Esophagus squamous epithelium (tissue), 5 donors: ENCODE measurements at places on chromosomes 7 and 10.

- DNase-seq, result no peak
Measured at GRCh38 chr7:137579913-137580640, 236.5 kb upstream of the PTN start.

- DNase-seq, result no peak
Measured at GRCh38 chr7:77327067-77327931, 88.8 kb downstream of the GSAP start.

DNA sequence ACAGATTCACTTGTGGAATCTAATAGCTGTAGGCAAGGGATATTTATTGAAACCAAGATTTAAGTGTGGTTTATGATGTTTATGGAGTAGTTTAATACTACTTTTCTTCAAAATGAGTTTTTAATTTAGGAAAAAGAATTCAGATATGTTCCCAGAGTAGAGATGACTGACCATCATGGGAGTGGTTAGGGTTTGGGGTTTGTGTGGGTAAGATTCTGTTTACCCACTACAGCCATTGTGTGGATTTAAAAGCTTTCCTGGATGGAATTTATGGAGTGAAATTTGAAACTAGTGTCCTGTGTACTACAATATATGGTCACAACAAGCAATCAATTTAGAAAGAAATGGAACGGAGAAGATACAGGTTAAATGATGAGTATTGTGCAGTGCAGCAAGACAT lies 453.5 kb downstream of the AUTS2 start:
- no peak for DNase-seq

- DNase-seq, result no peak
Measured at GRCh38 chr10:62534031-62534430, 159.9 kb downstream of the ZNF365 start.

DNA sequence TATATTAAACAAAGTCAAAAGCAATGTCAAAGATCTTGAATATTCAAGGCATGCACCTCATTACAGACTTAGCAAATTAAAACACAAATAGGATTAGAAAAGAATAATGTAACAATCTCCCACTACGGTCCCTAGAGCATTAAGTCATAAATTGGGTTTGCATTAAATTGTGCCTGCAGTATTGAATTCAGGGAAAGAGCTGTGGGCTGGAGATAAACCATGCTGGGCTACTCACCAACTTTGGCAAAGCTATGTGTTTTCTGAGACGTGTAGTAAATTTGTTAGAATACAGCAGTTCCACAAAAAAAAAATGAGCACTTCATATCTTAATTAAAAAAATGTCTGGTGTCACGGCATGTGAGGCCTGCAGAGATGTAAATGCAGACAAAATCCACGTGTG lies 241.6 kb downstream of the SNX10 start:
- no peak for DNase-seq

GRCh38 chr10:69646185-69647060 lies 16.4 kb downstream of the FAM241B start:
- no peak for DNase-seq

GRCh38 chr10:75236178-75236825 lies 545 bp upstream of the COMTD1 start:
- no peak for DNase-seq

DNA sequence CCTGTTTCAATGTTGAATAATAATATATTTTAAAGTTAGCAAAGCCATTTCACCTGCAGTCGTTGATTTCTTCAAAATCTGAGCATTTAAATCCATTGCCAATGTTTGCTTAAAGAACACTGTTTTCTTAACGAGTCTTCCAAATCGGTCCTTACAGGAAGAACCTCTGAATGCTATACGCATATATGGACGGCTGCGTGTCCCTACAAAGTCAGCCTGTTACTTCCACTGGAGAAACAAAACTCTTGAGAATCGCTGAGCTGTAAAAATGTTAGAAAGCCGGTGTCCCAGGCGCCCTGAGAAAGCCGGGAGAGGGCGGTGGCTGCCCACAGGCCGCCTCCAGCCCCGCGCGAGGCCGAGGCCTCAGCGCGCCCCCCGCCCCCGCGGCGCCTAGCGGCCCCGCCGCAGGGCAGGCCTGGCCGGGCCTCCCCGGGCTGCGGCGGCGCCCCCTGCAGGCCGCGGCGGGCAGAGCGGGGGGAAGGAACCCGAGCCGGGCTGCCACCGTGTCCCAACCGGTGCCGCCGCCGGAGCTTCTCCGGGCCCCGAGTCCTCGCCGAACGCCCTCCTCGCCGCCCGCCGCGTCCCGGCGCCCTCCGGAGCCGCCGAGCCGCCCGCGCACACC lies at the start of gene FHIP2A:
Gene FHIP2A (plus strand): TSS at position 488 of the 622 bp plus-strand sequence. CDS start 299 bp downstream, outside the sequence.
- DNase-seq, result peak; percentile 6

DNA sequence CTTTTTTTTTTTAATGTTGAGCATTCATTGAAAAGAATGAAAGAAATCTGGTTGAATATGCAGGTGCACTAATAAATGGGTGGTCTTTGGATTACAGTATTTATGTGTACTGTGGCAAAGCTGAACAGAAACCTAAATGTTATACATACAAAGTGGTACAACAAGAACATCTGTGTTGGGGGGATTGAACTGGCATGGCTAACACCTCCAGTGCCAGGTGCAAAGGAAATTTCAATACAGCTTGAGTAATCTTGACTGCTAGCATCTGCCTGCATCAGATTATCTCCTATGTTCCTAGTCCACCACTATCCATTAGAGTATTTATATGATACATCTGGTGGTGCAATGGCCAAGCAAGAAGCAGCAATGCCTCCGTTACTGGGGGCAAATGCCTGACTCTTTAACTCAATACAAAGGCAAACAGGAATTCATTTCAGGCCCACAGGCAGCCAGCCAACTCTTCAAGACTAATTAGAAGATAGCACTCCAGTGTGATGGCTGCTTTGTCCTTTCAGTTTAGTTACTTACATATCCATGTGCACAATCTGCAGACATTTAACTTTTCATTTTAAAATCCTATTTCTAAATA lies 220.5 kb upstream of the ETV1 start:
- no peak for DNase-seq

GRCh38 chr7:113054938-113055337 lies 31.7 kb downstream of the GPR85 start:
- no peak for DNase-seq

DNA sequence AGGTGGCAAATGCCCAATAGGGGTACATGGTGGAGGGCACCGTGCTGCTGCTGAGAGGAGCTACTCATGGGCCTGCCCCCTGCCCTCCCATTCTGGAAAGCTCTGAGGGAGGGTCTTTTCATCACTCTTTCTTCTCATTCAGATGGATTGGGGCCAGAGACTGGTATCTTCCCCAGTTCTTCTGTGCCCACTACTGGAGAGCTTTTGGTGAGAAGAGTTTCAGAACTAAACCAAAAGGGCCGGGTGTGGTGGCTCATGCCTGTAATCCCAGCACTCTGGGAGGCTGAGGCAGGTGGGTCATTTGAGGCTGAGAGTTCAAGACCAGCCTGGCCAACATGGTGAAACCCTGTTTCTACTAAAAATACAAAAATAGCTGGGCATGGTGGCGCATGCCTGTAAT lies 12.5 kb downstream of the ADRA2A start:
- DNase-seq, result no peak

- no peak for DNase-seq
Measured at GRCh38 chr10:31000867-31001266, 30.8 kb downstream of the ZNF438 start.

- DNase-seq, result no peak
Measured at GRCh38 chr7:157523766-157524421, 187.1 kb downstream of the DNAJB6 start.

GRCh38 chr7:105319578-105319977 lies 69.1 kb downstream of the SRPK2 start:
- no peak for DNase-seq

DNA sequence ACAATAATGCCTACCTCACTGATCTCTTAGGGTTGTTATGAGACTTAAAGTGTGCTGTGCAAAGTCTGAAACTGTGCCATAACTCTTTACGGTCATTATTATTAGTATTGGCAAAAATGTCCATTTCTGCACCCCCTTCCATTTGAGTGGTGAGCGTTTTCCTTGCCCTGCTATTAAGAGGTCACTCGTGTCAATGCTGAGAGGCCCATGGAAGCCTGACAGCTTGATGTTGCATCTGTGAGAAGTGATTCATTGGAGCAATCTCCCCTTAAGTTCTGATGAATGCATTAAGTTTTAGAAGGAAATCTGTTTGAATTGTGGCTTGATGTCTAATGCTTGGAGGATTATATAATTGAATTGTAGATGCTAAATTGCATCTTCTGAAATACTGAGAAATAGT lies 253.3 kb downstream of the FRMD4A start:
- DNase-seq, result no peak

DNA sequence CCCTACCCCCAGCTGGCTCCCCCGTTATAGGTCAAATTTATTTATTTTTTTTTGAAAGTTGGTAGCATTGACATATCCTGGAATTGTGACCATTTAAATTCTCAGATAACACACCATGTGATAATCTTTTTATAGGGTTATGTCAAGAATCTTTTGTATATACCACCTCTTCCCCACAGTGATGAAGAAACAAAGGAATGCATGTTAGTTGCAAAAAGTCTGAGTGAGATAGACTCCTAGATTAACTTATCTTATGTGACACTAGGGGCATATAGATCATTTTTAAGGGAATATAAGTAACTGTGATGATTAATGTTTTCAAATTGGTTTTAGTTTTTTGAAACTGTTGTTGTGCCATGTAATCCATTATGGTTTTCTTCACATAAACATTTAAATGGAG lies 68.3 kb downstream of the MLLT10 start:
- no peak for DNase-seq

DNA sequence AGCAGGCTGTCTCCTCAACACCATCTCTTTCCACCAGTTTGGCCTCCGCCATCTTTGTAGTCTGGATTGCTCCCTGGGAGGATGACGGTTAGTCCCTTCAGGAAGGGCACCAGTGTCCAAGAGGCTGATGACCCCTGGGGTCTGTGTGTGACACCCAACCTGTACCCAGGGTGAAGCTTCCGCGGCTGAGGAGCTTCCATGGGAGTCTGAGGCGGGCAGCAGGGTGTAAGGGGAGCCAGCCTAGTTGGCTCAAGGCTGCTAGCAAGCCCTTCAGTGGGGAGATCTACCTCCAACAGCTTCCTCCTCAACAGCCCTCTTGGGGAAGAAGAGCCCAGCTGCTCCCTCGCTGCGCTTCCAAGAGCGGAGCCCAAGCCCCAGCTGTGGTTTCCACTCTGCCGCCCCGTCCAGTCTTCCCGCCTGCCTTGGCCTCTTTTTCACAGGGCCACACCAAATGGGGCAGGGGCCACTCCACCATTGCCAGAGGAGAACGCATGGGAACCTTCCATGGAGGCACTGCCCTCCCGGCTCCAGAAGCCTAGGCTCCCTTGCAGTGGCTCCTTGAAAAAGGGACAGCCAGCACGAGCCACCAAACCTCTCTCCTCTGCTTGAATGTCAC lies 57.4 kb downstream of the TMEM209 start:
- no peak for DNase-seq

DNA sequence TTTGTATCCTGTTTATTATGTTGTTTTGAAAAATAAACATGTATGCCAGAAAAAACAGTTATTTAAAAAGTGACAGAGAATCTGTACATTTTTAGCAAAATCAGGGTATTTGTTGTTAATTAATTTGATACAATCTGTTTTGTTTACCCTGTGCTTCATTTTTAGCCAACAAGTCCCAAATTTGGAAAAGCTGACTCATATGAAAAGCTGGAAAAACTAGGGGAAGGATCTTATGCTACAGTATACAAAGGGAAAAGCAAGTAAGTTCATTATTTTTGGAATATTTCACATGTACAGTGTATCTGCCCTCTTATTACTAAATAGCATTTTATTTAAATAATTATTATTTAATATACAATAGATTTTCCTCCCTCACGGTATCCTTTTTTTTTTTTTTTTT lies 151.4 kb downstream of the CDK14 start:
- DNase-seq, result no peak

DNA sequence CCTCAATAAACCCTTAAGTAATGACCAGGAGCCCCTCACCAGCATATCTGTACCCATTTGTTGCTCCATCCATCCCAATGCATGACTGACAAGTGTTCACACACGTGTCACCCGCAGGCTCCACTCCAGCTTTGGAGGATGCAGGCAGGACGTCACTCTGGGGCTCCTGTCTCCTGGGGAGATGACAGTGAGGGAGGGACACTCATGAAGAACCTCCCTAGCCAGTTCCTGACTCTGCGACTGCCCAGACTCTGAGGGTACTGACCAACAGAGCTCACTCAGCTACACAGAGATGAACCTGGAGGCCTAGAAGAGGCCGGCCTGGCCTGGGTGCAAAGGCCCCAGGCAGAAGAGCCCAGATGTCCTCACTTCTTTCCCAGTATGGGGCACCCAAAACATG lies 135.1 kb upstream of the RET start:
- no peak for DNase-seq

DNA sequence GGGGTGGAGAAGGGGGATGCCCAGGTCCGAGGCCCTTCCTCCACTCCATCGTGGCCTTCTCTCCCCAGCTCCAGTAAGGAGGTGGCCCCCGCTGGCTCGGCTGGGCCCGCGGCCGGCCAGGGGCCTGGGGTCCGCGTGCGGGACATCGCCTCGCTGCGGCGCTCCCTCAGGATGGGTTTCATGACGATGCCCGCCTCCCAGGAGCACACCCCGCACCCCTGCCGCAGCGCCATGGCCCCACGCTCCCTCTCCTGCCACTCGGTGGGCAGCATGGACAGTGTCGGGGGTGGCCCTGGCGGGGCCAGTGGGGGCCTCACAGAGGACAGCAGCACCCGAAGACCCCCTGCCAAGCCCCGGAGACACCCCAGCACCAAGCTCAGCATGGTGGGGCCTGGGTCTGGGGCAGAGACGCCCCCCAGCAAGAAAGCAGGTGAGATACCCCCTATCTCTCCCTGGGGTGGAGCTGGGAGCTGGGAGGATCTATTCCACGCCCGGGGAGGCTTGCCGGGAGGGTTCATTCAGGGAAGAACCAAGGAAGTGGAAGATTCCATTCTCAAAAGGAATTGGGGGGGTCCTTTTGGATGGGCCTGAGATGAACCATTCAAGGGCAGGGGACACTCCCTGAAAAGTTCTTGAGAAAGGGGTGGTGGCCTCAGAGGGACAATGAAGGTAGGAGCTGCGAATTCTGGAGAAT lies 3.2 kb downstream of the NYAP1 start:
- no peak for DNase-seq

DNA sequence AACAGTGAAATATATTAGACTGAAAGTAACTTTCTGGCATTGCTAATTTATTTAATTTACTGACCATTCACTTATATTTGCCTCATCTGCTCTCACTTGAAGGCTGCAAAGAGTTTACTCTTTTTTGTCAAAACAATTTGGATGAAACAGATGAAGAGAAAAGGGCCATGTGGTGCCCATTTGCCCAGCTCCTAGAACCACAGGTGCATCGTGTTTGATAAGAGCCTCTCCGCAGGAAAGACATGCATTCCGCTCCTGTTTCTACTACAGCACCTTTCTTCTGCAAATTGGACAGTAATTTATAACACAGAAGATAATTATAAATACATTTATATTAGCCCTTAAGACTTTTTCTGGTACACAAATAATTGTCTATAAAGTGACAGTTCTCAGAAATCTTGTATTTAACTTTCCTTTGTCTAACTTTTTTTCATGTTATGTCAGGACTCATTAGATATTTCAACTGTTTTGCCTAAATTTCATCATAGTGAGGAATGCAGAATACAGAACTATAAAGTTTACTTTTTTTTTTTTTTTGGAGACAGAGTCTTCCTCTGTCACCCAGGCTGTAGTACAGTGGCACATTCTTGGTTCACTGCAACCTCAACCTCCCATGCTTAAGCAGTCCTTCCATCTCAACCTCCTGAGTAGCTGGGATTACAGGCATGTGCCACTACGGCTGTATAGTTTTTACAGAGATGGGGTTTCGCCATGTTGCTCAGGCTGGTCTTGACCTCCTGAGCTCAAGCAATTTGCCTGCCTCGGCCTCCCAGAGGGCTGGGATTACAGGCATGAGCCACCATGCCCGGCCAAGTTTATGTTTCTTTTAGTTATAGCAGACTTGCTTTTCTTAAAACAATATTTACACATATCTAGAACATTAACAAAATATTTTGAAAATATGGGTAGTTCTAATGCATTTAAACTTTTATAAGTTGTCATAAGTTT lies 869 bp downstream of the LAMB4 start:
- DNase-seq, result no peak
